Hematopoietic multipotent progenitor cell treated with erythropoietin and hydrocortisone succinate and interleukin-3 and kit ligand, for 8 days (in vitro differentiated cells): ENCODE measurements at places on chromosomes 2 and 18.

GRCh38 chr2:172496160-172496608, 59.7 kb upstream of the PDK1 start:
- no peak for DNase-seq

GRCh38 chr2:52629531-52629930, 1138.1 kb upstream of the CHAC2 start:
- DNase-seq: no peak

DNA sequence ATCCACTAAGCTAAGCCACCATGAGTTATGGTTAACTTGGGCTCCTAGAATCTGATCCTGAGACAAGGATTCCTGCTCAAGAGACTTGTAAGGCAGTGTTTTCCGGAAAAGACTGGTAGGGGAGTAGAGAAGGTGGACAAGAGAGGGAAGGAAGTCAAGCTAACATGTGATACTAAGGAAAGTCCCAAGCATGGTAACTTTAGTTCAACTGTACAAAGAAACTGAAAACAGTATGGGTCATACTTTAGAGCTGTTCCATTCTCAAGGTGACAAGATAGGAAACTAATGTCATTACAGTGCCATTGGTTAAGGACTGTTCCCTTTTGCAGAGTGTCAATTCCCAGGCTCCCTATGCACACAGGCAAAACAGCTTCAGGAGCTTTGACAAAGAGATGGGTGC, 5.8 kb downstream of the MYO5B start:
- DNase-seq: no peak

GRCh38 chr2:3459185-3460015, 59.9 kb downstream of the ADI1 start:
- DNase-seq: no peak

GRCh38 chr18:58781627-58782194, 83.0 kb upstream of the ZNF532 start:
- peak; percentile 75 for DNase-seq

DNA sequence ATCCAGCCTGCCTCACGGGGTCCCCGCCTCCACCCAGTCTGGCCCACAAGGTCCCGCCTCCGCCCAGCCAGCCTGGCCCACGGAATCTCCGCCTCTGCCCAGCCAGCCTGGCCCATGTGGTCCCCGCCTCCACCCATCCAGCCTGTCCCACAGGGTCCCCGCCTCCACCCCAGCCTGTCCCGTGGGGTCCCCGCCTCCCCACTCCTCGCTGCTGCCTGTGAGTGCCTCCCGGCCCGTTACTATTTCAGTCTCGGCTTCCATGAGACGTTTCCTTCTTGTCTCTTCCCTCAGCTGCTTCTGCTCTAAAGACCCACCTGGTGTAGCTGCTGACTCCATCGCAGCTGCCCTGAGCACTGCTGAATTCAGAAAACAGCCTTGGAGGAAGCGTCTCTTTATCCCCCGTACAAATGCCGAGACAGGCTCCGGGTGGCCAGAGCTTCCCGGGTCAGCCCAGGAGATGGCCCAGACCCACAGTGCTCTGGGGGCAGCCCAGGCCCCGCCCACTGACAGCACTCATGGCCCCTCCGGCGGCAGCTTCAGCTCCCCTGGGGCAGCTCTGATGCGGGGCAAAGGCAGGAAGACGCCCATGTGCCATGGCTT, 69.8 kb downstream of the NFATC1 start:
- DNase-seq: peak; percentile 59

GRCh38 chr2:16625201-16625729, 40.4 kb downstream of the CYRIA start:
- peak; percentile 43 for DNase-seq

DNA sequence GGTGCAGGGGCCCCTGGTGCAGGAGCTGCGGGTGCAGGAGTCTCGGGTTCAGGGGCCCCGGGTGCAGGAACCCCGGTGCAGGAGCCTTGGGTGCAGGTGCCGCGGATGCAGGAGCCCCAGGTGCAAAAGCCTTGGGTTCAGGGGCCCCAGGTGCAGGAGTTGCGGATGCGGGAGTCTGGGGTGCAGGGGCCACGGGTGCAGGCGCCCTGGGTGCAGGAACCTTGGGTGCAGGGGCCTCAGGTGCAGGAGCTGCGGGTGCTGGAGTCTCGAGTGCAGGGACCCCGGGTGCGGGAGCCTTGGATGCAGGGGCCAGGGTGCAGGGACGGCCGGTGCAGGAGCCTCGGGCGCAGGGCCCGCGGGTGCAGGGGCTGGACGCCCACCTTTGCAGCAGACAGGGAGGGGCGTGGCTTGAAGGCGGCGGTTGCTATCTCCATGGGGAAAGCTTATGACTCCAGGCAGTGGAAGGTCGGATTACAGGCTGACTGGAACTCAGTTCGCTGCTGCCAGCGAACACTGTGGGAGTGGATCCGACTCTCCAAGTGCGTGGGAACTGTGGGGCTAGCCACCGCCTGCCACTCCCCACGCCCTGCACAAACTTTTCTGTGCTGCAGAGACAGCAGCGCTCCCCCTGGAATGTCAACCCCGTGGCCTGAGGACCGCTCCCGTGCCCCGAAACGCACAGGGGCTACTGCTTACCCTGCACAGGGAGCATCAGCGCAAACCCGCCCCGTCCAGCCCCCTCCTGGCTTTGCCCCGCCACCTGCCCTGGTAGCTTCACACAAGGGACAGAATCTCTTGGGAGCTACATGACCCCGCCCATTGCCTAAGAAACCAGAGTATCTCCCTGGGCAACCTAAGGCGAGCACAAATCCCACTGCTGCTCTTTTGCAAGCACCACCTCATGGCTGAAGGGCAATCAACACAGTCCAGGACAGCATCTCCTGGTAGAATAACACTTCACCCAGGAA, 40.3 kb downstream of the COPS9 start:
- no peak for DNase-seq

- DNase-seq: no peak
Observed at GRCh38 chr2:8582651-8583399, 99.0 kb upstream of the ID2 start.

DNA sequence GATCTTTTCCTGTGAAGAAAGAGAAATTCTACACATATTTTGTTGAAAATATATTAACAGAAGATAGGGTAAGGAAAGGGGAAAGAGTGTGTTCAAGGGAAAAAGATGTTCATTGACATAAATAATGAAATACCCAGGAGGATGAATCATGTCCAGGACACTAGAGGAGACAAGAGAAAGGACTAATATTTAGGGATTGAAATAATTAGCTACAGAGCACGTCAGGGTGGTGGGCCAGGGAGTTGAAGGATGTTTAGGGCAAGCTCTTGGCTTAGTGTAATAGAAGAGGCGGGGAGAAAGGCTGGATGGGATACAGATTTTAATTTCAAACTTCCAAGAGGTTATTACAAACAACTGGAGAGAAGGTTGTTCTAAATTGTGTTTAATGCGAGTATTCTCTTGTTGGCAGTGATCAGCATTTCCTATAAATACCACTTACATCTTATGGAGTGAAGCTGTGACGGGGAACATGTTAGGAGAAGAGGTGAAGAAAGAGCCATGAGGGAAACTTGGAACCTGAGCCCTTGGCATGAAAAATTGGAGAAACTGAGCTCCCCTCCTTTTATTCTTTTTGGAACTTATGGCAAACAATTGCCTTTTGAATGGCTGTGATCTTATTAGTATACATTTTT, 36.6 kb upstream of the CETN1 start:
- DNase-seq: no peak
